ENCODE measurements at places on chromosomes 12 and 14. TPM values are rescaled to one million over a fixed set of nuclear protein-coding genes. Genes with fewer than 3 reads are reported as not detected.

- DNase-seq: no peak
Observed at GRCh38 chr12:52519826-52520662, at the start of gene KRT5. Gene KRT5, minus strand, starts transcription at chr12:52520394. Its CDS starts 98 bp downstream, at chr12:52520296.

Gene GPR65
- 1.4 TPM for total RNA-seq

DNA sequence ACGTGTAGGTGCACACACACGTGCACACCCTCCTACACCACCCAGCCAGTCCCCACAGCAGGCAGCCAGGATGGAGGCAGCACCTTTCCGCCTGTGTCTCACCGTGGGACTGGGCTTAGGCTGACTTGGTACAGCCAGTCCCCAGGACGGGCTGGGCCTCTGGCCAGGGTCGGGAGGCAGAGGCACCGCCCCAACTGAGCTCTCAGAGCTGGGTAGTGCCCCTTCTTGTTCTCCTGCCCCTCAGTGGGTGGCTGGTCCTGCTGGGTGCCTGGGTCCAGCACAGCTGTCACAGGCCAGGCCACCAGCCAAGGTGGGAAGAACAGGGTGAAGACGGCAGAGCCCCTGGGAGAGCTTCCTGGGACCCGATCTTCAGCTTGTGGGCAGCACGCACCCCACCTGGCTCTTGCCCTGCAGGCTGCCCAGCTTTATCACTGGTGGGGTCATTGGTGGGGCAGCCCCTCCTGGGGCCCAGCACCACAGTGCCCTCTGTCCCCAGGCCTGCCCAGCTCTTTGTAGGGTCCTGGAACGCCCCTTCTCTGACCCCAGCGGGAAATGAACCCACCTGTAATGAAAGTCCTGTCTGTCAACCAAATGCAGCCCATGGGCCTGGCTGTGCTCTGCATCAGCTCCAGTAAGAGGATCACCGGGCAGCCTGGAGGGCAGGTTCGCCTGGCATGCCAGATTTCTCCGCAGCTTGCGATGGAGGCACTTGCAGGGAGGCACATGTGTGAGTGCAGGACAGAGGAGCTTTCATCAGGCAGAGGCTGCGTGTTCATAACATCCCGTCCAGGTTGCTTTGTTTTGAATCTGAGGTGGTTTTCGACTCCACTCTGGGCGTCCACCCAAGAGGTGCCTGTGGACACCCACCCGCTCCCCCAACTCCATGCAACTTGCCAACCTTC is 14.7 kb downstream of the CDCA4 start:
- no peak for DNase-seq

Gene LYZ
- total RNA-seq: 2.7 TPM

Gene SDR9C7
- 26.0 TPM for total RNA-seq

- DNase-seq: no peak
Observed at GRCh38 chr14:81323093-81323492, 77.0 kb downstream of the STON2 start.

Gene KRT78
- total RNA-seq: 481 TPM

- DNase-seq: no peak
Observed at GRCh38 chr12:42786400-42787148, 197.0 kb upstream of the PRICKLE1 start.

Gene GARIN6
- total RNA-seq: not detected

Gene FAM90A1
- total RNA-seq: not detected

DNA sequence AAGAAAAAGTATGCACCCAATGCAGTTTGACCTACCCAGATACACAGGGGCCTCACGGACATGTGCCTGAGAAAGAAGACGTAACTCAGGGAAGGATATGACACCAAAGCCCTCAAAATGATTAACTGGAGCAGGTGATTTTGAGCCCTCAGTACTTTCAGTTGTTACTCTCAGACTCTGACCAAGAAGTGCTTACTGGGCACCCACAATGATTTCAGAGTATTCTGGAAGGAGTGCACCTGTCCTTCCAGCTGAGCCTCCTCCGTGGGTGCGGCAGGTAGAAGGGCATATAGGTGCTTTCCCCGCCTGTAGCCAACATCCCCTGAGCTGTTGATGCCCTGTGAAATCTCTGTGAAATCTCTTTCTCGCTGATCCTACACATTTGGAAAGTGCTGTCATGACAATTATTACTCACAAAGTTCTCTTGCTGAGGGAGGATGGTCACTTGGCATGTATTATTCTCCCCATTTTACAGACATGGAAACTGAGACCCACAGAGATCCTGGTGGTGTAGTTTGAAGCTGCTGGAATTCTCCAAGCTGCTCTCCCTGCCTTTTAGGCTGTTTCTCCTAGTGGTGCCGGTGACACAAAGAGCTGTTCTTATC is 154.3 kb upstream of the CCND2 start:
- DNase-seq: no peak

Gene LRIG3
- total RNA-seq: 42.7 TPM

DNA sequence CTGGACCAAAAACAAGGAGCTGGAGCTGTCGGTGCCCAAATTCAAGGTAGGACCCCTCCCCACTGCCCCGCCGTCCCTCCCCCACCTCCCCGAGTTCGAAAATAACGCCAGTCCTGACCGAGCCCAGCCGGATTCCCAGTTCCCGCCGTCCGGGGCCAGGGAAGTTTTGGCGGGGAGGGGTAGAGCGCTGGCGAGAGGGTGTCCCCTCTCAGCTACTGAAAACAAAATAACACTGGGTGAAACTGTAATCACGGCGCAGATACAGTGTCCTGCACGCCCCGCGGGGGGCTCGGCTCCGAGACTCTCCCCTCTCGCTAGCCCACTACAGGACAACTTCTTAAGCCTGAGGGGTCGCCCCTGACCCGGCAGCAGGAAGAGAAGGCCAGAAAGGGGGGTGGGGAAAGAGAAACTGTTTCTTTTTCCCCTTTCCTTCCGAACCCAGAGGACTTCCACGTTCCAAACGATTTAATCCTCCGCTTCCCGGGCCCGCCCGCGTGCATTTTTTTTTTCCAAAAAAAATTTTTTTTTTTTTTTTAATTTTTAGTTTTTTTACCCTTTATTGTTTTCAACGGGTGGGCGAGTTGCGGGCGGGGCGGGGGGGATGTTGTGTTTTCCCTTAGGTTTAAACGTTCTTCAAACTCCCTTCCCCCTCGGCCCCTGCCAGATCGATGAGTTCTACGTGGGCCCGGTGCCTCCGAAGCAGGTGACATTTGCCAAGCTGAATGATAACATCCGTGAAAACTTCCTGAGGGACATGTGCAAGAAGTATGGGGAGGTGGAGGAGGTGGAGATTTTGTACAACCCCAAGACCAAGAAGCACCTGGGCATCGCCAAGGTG is 1.6 kb downstream of the SETD1B start:
- DNase-seq: no peak

DNA sequence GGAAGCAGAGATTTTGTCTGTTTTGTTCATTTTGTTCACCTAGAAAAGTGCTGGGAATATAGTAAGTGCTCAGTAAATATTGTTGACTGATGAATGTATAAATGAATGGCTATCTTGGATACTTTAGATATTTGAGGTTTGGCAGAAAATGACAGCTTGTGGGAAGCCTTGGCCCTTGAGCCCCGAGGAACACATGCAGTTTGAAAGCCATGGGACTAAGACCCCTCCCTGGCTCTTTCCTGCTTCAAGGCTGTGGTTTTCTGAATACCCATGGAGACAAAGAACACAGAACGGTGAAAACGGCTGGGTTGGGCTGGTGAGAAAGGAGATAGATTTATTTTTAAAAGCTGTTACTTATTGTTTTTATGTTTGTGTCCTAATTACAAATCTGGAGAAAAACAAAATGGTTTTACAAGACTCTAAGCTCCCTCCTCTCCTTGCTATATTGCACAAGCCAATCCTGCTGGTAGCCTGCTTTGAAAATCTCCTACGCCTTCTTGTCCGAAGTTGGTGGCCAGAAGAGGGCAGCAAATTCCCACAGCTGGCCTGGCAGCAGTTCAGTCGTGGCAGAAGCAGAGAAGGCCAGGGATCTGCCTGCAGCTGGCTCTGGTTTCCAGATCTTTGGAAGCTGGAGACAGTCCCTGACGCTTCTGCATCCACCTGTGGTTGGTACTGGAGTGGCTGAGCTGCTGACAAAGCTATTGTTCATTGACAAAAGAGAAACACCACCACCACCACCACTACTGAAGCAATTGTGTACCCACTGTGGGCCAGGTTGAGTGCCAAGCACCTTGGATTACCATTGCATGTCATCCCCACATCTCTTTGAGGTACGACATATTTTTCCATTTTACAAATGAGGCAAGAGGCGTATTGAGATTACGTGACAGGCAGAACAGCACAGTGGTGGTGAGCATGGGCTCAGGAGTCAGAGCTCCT is 5.2 kb upstream of the KRT85 start:
- DNase-seq: no peak

GRCh38 chr12:19852100-19852855 is 413.0 kb downstream of the AEBP2 start:
- DNase-seq: no peak

GRCh38 chr14:94545131-94545841 is 16.0 kb upstream of the SERPINA4 start:
- DNase-seq: no peak

Gene MANSC4
- not detected for total RNA-seq

Gene RD3L
- total RNA-seq: not detected

DNA sequence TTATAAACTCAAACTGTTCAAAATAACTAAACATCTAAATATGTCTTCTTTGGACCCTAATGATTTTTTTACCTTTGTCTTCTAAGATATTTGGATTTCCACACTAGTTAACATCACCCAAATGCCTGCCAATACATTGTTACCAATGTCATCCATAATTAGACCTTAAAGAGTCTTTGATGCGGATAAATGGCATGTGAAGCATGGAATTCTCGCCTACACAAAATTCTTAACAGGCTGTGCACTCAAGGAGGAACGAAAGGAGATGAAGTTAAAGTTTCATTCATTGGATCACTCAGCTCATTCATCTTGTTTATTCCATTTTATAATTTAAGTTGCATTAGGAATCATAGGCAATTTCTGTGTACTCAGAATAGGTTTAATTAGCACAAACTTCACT is 219.7 kb downstream of the ACSS3 start:
- no peak for DNase-seq

GRCh38 chr12:64730588-64730969 is 28.6 kb downstream of the GNS start:
- DNase-seq: no peak

GRCh38 chr14:89473569-89473968 is 56.5 kb upstream of the FOXN3 start:
- DNase-seq: no peak

GRCh38 chr14:37546621-37547447 is 48.2 kb downstream of the FOXA1 start:
- DNase-seq: no peak

DNA sequence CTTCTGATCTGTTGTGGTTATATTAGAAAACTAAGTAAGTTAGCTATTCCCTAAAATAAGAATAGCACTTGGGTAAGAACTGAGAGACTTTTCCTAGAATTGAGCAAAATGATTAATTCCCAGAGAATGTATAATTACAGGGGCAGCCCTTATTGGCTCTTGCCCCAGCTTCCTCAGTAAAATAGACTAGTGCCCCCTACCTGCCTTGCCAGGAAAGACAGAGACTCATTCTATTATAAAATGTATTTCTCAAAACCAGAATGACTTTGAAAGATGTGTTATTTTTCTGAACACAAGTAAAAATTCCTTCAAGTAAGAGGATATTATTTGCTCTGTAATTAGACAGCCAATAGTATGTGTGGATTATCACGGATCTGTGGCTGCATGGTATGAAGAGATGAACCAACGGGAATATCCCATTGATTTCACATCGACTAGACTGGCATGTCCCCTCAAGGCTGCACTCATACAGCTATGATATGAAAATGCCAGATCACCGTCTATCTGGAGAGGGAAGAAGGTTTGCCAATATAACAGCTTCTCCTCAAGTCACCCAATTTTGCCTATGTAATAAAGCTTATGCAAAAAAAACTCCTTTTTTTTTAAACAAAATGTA is 7.4 kb upstream of the GLRX5 start:
- no peak for DNase-seq

DNA sequence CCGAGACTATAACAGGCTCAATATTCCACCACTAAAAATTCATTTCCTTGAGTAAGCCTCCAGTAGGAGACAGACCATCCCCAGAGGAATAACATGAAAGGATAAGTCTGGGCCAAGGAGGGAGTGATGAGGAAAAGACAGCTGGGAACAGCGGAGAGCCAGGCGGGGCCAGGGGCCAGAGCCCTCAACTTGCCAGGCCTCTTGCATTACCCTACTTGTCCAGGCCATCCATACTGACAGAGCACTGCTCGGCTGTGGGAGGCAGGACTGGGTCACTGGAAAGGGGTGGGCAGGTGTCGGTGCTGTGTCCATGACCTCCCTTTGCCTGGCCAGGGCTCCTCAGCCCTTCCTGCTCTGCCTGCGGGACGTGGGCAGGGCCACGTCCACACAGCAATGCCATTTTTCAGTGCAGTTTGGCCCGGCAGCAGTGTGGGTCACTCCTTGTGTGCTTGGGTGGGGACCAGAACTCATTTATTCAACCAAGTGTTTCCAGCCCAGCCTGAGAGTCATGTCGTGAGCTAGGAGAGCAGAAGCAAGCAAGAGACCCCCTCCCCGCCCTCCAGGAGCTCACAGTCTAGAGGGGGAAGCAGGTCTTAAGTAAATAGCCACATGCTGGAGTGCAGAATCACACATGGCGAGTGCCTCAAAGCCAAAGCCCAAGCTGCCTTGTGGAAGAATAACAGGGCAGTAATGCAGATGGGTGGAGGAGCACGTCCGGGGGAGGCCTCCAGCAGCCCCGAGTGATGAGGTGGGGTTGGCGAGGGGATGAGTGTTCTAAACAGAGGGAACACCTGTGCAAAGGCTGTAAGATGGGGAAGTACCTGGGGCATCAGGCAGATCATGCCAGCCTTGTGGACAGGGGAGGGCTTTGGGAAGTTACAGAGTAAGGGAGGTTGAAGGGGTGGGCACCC is 8.9 kb upstream of the FAIM2 start:
- DNase-seq: no peak

- DNase-seq: no peak
Observed at GRCh38 chr14:64082837-64083236, 211.3 kb downstream of the ESR2 start.

Gene TEP1
- 13.4 TPM for total RNA-seq

GRCh38 chr14:50985124-50985858 is 41.0 kb upstream of the PYGL start:
- no peak for DNase-seq

DNA sequence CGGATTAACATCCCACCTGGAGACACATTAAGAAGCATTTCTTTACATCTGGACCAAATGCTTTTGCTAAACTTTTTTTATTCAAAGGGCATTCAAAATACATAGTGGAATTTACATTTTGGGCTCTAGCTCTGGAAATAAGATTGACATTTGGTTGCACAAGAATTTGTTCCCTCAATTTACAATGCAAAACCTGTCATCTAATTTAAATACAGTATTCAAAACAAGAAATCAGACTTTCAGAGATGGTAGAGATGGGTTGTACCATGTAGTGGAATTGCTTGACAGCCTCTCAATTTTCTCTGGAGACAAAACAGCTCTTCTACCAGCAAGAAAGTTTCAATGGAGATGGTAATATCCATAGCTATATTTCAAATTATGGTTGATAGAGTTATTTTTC is 275.8 kb downstream of the ATP23 start:
- DNase-seq: no peak

Gene PLA2G1B
- not detected for total RNA-seq

Gene PTHLH
- 9.6 TPM for total RNA-seq

GRCh38 chr12:103903993-103904392 is 26.2 kb upstream of the HSP90B1 start:
- no peak for DNase-seq

Measured in esophagus squamous epithelium (tissue), 5 donors.